ENCODE measurements at places on chromosomes 16 and 17.

- no peak for DNase-seq
Observed at GRCh38 chr16:820748-821147, 20.2 kb upstream of the GNG13 start.

DNA sequence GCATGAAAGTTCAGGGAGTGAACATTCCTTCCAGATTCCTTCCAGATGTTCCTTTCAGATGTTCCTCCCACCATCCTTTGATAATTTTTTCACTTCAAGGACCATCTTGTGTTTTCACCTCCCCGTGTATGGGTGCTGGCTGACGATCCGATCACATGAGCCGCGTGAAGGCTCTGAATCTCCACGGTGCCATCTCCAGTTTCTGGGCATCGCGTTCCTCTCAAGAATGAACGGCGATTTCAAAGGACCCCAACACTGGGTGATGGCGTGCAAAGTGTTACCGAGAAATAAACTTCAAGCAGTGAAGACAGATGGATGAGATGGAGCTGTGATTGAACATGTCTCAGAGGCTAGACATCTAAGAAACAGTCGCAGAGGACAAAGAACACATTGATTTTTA is 245.3 kb downstream of the GSG1L start:
- no peak for DNase-seq

GRCh38 chr16:4846503-4846900 is 586 bp downstream of the GLYR1 start:
- peak; percentile 67 for DNase-seq

DNA sequence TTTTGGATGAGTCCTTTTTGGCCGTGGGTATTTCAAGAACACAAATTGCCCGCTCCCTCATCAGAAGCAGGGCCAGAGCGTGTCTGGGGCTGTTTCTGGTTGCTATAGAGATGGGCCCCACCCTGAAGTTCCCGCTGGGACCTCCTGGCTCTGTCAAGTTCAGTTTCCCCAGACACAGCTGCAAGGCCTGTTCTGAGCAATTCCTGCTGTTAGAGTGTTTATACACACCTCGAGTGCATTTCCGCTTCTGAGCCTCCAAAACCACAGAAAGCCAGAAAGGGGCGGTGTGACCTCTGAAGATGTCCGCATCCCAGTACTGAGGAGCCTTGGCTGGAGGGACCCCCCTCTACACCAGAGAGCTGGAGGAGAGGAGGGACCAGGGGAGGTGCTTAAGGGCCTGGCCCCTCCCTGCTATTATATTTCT is 9.3 kb upstream of the WBP2 start:
- peak; percentile 84 for DNase-seq

DNA sequence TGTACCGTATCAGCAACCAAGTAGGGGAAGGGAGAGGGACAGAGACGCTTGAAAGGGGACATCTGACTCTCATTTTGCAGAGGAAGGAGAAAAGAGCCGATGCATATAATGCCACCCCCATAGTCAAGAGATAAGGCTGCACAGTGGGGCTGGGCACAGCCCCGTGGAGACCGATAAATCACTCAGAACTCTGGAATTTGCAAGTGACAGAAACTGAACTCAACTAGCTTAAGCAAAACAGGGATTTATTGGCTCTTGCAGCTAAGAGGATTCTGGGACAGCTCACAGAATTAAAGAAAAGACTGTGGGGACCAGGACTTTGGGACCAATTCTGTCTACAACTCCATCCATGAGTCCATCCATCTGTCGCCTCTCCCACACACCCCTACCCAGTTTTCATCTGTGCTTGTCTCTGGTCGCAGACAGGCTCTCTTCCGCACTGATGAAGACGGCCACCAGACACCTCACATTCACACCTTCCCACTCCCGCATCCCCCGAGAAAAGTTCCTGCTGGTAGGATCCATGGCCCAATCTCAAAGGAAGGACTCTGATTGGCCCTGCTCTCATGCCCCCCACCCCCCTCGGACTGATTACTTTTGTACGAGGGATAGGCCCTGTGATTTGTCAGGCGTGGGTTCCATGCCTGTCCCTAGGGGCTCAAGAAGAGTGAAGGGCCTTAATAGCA is 105.9 kb upstream of the RPL38 start:
- DNase-seq = no peak

GRCh38 chr17:35597604-35598003 is 10.5 kb downstream of the AP2B1 start:
- no peak for DNase-seq

GRCh38 chr17:10247810-10248209 is 49.4 kb upstream of the GAS7 start:
- no peak for DNase-seq

GRCh38 chr17:63528183-63528582 is 5.0 kb downstream of the KCNH6 start:
- no peak for DNase-seq

DNA sequence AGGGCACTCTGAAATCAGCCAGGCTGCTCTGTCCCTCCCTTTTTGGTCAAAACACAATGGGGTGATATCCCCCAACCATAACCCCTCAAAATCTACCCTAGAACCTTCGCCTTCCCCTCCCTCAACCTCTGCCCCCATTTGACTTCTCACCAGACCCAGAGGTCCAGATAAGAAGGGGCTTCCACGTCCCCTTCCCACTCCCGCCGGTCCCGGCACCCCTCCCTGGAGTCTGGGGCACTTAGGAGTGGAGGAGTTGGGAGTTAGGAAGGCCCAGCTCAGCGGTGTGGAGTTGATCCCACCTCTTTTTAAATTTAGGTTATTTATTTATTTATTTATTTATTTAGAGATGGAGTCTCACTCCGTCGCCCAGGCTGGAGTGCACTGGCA is 619 bp upstream of the TMEM92 start:
- no peak for DNase-seq

- DNase-seq = peak; percentile 45
Observed at GRCh38 chr17:49327835-49328784, 33.9 kb downstream of the ZNF652 start.

GRCh38 chr17:32318071-32318470 is 23.9 kb downstream of the C17orf75 start:
- DNase-seq = no peak

GRCh38 chr16:50152351-50152806 is 727 bp upstream of the TENT4B start:
- DNase-seq = peak; percentile 86

DNA sequence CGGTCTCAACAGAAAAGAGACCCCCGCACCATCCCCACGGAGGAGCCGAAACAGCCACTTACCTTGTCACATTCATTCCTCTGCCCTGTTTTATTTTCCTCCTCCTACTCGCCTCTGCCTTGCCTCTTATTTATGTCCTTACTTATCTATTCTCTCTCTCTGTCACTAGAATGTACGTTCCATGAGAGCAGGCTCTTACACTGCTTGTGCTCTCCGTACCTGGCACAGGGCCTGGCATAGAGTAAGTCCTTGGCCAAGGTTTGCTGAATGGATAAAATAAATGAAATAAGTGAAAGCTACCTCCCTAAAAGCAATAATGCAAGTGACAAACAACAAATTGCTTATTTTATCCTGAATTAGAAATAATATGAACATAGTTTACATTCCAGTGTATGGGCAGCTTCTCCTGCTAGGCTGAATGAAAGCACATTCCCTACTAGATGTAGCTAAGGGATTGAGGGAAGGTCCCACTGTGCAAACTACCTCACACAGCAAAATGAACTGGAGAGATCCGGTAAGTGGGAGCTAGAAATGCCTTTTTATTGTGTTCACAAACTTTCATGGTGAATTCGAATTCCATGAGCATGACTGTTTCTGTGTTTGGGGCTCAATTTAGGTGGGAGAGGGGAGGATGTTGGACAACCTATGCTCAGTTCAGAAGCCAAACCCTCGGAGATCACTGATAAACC is 173.1 kb downstream of the PARN start:
- DNase-seq = no peak

GRCh38 chr17:4340914-4341615 is 25.4 kb downstream of the UBE2G1 start:
- no peak for DNase-seq

DNA sequence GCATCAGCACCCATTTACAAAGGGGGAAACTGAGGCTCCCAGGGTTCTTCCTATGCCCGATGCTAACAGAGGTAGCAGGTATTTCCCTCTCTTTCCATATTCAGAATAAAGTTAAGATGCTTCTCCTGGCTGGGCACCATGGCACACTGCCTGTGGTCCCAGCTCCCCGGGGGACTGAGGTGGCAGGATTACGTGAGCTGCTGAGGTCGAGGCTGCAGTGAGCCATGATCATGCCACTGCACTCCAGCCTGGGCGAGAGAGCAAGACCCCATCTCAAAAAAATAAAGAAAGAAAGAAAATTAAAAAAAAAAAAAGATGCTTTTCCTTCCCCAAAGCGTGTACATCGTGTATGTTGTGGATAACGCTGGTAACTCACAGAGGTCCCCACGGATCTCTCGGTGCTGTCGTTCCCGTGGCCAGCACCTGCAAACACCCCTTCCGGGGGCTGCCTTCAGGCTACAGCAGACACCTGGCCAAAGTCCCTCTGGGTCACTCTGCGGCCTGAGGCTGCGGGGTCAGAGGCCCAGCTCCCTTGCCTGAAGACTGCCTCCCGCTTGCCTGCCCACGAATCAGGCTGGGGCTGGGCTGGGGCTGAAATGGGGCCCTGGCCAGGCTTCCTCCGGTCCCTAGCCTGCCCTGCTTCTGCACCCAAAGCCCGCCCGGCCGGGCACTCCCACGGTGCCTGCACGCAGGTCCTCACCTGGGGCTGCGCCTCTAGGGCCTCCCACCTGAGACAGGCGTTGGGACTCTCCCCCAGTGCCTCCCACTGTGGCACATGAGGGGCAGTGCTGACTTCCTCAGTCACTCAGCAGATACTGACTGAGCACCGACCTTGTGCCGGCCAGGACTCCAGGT is 63.1 kb downstream of the ZDHHC7 start:
- DNase-seq = no peak

DNA sequence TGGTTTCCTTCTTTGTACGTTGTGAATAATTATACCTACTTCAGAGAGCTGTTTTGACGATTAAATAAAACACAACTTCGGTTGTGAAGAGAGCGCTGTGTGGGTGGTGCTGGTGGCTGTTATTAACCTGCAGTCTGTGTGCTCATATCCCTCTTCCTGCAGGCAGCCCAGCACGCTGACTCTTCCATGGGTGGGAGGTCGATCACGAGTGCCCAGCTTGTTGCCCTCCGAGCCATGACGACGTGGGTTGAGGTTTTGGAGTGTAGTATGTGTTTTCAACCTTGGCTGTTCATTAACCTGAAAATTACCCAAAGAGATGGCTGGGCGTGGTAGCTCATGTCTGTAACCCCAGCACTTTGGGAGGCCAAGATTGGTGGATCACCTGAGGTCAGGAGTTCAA is 11.3 kb upstream of the GCSH start:
- DNase-seq = no peak

GRCh38 chr16:65319621-65320231 is 197.9 kb upstream of the CDH11 start:
- no peak for DNase-seq

DNA sequence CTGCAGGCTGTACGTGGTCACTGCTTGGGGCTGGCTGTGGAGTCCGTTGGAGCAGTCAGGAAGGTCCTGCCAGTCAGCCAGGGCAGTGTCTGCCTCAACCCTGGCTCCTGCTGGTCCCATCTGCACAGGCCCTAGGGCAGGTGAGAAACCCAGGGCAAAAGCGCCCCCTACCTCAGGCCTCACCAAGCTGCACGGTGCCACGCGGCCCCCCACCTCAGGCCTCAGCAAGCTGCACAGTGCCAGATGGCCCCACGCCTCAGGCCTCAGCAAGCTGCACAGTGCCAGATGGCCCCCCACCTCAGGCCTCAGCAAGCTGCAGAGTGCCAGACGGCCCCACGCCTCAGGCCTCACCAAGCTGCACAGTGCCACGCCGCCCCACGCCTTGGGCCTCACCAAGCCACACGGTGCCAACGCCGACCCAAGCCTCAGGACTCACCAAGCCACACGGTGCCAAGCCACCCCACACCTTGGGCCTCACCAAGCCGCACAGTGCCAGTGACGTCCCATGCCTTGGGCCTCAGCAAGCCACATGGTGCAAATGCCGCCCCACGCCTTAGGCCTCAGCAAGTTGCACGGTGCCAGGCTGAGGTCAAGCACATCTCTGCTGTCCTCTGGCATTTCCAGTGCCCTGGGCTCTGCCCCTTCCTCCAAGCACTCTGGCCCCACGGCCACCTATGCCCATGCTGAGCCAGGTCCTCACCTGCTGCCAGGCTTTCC is 5.5 kb downstream of the TMEM204 start:
- DNase-seq = peak; percentile 59

DNA sequence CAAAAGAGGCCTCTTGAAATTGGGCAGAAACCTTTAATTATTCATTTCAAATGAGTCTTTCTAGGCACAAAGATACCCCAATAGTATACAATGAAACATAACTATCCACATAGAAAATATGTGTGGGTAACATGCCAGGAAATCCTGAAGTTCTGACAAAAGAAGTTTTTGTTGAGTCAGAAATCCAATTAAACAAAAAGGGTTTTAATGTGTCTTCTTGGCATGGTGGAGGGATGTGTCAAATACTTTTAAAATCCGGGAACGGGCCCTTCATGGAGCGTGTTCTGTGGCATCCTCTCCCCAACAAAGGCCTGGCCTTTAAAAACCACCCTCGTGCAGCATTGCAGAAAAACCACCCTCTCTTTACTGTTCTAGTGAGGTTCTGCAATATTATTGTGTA is 14.2 kb downstream of the CDRT4 start:
- no peak for DNase-seq

- DNase-seq = no peak
Observed at GRCh38 chr17:5843366-5844026, 226.7 kb upstream of the WSCD1 start.

- DNase-seq = no peak
Observed at GRCh38 chr16:24221219-24221618, 34.9 kb upstream of the CACNG3 start.

- no peak for DNase-seq
Observed at GRCh38 chr17:4900231-4901107, 1.1 kb downstream of the C17orf107 start.

GRCh38 chr17:3794557-3795389 is 6.2 kb downstream of the ITGAE start:
- no peak for DNase-seq

- no peak for DNase-seq
Observed at GRCh38 chr16:1791943-1792812, 1.3 kb downstream of the IGFALS start.

DNA sequence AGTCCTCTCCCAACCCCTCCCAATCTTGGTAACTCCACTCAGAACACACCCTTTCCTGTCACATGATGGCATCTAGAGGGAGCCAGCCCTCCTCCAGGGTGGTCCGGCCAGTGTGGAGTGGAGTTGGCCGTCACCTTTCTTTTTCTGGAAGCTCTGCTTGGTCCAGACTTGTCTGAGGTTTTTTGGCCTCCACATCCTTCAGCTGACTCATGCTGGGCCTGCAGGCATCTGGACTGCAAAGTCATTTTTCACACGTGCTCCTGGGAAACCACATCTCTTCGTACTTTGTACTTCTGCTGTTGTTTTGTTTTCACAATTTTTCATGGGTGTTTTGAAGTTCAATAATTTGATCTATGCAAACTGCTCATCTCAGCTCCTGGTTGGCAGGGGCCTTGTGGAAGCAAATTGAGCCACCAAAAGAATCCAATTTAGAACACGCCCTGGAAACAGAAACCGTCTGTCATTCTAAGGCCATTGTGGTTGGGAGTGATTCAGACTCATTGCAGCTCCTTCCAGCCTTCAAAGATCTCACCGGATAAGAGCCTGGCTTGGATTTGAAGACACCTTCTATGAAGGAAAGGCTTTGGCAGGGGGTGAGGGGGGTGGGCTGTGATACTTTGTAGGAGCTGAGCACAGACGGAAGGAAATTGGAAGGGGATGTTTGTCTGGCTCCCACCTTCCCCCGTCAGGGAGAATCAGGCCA is 42.4 kb upstream of the NF1 start:
- no peak for DNase-seq

Measured in NAMALWA (cell line).